ENCODE measurements at places on chromosomes 2 and 18.

GRCh38 chr18:63963615-63964256, 6.1 kb upstream of the SERPINB8 start:
- DNase-seq, result peak; percentile 67

- no peak for DNase-seq
Observed at GRCh38 chr2:11200651-11201050, 45.4 kb downstream of the SLC66A3 start.

GRCh38 chr18:30491815-30492551, 550.6 kb downstream of the DSC3 start:
- no peak for DNase-seq

- DNase-seq, result no peak
Observed at GRCh38 chr2:65386989-65387388, 45.4 kb downstream of the SPRED2 start.

DNA sequence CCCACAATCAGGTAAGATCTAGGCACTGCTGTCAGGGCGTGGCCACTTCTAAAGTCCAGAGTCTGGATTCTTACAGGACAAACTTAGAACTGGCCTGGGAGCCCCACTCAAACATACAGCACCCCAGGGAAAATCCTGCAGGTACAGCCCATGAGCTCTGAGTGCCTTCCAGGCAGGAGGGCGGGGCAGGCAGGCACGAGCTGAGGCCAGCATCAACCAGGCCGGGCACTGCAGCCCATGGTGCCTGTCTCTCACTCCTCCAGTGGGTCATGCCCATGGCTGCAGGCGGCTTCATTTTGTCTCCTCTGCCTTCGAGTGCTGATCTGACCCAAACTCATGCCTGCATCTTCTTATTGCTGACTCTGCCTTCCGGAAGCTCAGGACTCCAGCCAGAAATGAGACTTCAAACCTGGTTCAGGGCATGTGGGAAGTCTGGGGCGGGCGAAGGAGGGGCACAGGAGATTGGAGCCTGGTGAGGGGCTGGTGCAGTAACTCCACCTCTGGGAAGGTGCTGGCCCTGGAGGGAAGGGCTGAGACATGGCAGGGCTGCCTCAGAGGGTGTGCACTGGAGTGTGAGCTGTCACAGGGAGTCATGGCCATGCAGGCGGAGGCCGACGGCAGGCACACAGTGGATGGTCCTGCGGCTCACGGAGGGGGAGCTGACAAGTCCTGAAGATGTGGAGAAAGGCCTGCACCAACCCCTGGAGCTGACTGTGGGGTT, 40.5 kb downstream of the HS6ST1 start:
- no peak for DNase-seq

GRCh38 chr2:179349670-179350303, 85.2 kb upstream of the SESTD1 start:
- DNase-seq, result no peak

DNA sequence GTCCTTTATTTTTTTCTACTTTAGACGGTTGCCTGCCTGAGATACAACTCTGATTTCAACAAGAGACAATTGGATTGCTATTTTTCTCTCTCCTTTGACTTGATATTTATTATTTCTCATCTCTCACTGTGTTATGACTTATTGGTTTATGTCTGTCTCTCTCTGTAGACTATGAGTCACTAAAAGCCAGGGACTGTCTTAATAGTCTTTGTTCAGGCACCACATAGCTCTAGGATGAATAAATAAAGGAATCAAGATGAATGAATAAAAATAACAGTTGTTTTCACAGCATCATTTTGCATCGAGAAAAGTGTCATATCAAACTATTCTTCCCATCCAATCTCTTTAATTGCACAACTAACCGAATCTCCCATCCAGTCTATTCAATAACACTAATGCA, 31.4 kb upstream of the CD28 start:
- no peak for DNase-seq

- DNase-seq, result no peak
Observed at GRCh38 chr2:156083763-156084493, 248.6 kb downstream of the NR4A2 start.

DNA sequence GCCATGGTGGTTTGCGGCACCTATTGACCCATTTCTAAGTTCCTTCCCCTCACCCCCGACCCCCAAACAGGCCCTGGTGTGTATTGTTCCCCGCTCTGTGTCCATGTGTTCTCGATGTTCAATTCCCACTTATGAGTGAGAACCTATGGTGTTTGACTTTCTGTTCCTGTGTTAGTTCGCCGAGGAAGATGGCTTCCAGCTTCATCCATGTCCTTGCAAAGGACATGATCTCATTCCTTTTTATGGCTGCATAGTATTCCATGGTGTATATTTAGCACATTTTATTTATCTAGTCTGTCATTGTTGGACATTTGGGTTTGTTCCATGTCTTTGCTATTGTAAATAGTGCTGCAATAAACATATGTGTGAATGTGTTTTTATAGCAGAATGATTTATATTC, 183.6 kb downstream of the GBX2 start:
- no peak for DNase-seq

DNA sequence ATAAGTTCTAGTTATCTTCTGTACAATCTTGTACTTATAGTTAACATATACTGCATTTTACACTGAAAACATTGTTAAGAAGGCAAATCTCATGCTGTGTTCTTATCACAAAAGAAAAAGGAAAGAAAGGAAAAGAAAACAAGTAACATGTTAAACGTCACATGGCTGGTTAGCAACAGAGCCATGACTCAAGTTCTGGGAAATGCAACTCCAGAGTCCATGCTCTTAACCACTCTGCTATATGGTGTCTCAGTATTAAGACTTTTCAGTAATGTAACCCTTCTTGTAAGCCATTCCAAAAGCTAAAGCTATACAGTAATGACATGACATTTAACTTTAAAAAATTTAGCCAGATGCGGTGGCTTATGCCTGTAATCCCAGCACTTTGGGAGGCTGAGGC, 181.4 kb downstream of the BARD1 start:
- no peak for DNase-seq

- no peak for DNase-seq
Observed at GRCh38 chr18:52402814-52403213, 62.8 kb downstream of the DCC start.

GRCh38 chr2:217802266-217802665, 200.5 kb downstream of the TNS1 start:
- DNase-seq, result no peak

GRCh38 chr2:25347205-25347815, 5.6 kb upstream of the DNMT3A start:
- peak; percentile 20 for DNase-seq

- DNase-seq, result peak; percentile 46
Observed at GRCh38 chr2:227335713-227336112, 10.7 kb downstream of the MFF start.

DNA sequence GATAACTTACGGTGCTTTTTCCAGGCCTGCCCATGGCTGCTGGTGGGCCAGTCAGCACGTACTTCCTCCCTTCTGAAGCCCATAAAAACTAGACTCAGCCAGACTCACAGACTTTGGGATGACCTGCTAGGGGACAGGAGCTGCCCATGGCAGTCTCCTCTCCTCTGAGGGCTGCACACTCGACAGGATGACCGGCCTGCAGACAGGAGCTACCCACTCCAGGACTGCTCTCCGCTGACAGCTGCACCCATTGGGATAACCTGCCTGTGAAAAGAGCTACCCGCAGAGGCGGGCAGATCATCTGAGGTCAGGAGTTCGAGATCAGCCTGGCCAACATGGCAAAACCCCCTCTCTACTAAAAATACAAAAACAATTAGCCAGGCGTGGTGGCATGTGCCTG, 75.4 kb downstream of the EPB41L3 start:
- no peak for DNase-seq

- no peak for DNase-seq
Observed at GRCh38 chr18:34972765-34973414, 68.3 kb upstream of the MAPRE2 start.

DNA sequence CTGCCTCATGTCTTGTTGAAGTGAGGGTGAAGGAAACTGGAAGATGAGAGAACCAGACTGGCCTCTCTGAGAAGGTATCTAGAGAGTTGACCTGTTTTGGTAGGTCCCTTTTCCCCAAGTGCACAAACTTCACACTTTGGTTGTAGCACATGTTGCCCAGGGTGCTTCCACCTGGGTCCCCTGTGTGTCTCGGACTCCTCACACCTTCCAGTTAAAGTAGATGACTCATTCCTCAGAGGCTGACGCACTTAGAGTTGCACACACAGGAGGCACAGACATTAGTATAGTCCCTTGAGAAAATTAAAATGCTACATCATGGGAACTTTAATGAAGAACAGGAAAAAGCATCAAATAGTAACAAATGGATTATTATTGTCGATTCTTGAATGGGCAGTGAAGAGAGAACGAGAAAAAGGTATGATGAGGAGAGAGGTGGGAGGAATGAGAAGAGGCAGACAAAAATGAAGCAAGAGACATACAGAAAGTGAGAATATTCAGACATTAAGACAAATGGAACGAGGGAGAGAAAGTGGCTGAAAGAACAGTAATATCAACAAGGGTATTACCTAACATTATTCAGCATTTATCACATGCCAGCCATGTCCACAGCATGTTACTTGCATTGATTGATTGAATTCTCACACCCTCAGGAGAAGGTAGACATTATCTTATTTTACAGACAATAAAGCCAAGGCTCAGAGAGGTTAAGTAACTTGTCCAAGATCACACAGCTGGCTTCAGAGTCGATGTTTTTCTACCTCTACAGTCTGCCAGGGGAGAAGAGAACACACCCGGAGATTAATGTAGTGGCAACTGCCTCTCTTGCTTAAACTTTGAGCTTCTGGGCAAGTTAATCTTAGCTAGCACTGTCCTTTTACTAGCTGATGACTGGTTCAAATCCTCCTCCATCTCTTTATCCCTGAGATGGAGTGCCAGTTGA, 68.6 kb downstream of the FHOD3 start:
- DNase-seq, result no peak

GRCh38 chr2:240179186-240179815, 38.8 kb upstream of the OTOS start:
- DNase-seq, result no peak

GRCh38 chr18:32974421-32975162, 201.8 kb upstream of the KLHL14 start:
- no peak for DNase-seq

DNA sequence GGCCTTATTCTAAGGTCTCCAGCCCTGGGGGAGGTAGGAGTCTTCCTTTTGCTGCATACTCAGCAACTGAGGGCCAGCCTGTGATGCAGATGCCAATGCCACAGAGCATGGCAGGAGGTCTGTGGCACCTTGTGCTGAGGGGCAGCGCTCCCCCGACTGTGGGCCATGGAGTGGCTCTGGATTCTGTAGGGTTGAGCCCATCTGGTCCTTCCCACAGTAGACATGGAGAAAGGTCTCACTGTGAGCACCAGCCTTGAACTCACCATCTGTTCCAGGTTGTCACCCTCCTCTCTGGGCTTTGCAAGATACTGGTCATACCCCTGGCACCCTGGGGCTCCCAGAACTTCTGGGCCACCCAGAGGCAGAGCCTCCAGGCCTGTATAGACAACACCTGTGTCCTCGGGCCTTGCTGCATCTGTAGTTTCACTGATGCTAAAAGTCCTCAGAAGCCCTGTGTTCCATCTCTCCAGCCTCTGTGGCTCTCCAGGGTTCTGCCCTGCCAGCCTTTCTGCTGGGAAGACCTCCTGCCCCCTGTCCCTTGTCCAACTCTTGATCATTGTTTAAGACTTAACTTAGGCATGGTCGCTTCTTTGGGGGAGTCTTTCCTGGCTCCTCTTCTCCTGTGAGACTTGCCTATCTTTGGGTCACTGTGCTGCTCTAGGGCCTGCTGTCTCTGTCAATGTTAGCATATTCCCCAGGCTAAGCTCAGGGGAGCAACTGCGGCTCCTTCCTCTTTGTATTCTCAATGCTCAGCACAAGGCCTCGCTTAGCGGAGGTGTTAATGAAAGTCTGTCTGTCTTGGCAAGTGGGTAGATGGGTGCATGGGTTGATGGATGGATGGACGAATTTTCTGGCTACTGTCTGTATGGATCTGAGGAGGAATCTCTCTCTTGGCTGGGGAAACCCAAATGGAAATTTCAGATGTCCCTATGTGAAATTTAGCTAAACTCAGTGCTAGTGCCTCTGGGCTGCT, 160.9 kb downstream of the DYSF start:
- no peak for DNase-seq

GRCh38 chr2:20621366-20622295, 29.3 kb downstream of the HS1BP3 start:
- no peak for DNase-seq

- no peak for DNase-seq
Observed at GRCh38 chr2:189056200-189057106, 82.3 kb downstream of the COL3A1 start.

GRCh38 chr2:207334624-207335371, 169.1 kb upstream of the KLF7 start:
- DNase-seq, result peak; percentile 56

DNA sequence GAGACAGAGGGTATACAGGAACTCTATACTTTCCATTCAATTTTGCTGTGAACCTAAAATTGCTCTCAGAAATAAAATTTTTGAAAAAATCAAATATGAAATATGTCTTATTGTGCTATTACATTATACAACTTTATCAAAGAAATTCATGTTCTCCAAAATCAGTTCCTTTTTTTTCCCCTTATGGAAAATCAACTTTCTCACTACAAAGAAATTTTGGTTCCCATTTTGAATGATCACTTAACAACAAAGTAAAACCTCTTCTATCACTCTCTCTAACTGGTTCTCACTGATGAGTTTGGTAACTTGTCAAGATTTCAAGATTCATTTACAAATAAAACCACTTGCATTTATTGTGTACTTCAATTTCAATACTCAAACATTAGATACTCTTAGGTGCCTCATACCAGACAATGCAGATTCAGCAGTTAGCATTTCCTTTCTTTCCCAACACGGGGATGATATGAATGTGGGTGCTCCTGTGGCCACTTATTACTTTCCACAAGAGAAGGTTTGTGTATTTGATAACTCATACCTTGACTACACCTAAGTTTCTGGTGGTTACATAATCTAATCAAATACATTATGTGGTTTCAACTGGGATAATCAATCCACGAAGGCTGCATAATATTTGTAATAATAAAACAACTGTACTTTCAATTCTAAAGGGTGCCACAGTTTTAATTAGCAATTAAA, 6.4 kb downstream of the PSME4 start:
- peak; percentile 78 for DNase-seq

- DNase-seq, result peak; percentile 30
Observed at GRCh38 chr2:169768262-169768995, 30.2 kb upstream of the SSB start.

- DNase-seq, result no peak
Observed at GRCh38 chr2:238077292-238077691, 16.5 kb downstream of the SCLY start.

DNA sequence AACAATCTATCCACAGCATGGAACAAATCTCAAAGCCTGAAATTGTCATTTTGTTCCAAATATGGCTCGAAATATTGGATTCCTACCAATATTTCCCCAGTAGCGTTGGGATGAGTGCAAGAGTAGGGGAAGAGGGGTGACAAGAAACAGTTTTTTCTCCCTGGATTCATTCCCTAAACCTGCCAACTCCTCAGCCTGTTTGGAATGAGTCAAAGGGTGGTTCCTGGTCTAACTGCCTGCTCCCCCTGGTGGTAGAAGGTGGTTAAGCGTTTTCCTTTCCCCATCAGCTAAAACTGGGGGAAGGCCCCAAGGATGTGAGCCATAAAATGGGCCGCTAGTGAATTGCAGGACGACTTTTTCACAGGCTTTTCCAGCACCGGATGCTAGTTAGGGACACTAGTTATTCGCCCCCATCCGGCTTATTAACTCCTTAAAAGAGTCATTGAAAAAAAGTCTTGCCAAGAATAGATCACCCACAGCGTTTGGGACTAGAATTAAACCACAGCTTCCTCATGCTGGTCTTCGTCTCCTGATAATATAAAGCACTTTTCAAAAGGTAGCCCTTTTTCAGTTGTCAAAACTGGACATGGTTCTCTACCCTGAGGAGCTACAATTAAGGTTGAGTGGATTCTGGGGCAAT, 72.5 kb downstream of the DHRS9 start:
- DNase-seq, result peak; percentile 57
